ENCODE measurements at places on chromosomes 13 and 19.

DNA sequence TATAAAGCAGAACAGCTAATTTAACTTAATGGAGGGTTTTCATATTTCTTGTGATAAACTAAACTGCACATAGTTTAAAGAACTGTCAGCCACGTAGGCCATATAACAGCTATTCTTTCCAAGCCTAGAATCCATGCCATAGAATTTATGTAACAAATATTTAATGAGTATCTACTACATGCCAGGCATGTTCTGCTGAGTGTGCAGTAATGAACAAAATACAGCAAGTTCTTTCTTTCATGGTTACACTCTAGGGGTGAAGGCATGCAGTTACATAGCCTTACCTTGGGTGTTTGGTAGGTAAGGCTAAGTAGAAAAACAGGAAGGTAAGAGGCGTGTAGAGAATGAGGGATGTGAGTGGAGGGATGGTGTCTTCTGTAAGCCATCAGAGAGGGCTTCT is 4.6 kb downstream of the URI1 start:
- DNase-seq = no peak

DNA sequence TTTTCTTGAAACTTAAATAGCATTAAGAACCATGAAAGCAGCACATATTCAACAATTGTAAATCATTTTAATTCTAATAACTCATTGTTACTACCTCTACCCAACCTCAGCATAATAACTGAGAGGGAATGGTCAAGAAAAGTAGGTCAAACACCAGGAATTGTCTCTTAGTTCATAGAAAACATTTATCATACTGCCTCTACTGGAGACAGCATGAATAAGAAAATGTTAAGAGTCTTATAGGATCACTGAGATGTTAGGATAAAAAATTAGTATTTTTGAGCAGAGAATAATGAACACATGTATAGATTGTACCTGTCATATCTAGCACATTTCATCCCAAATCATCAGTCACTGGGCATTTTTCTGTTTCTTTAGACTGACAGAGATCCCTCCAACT is 515.3 kb downstream of the PCDH9 start:
- no peak for DNase-seq

GRCh38 chr13:28392896-28393505 is 101.9 kb downstream of the FLT1 start:
- no peak for DNase-seq

- no peak for DNase-seq
Observed at GRCh38 chr19:2097886-2098327, 1.2 kb downstream of the IZUMO4 start.

DNA sequence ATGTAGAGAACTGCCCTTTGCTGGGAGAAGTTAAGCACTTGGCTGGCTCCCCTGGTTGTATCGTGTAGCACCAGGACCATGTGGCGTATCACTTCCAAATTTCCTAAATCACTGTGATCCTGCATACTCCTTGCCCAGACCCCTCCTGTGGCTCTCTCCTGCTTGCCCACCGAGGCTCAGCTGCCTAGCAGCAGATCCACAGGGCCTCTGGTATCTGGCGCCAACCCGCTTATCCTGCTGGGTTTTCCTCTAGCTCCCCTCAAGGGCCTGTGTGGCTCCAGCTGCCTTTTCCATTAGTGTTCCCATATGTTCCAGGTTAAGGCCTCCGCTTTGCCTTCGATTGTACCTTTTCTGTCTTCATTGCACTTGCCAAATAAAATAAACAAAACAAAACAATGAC is 16.5 kb downstream of the LRCH1 start:
- DNase-seq = no peak

DNA sequence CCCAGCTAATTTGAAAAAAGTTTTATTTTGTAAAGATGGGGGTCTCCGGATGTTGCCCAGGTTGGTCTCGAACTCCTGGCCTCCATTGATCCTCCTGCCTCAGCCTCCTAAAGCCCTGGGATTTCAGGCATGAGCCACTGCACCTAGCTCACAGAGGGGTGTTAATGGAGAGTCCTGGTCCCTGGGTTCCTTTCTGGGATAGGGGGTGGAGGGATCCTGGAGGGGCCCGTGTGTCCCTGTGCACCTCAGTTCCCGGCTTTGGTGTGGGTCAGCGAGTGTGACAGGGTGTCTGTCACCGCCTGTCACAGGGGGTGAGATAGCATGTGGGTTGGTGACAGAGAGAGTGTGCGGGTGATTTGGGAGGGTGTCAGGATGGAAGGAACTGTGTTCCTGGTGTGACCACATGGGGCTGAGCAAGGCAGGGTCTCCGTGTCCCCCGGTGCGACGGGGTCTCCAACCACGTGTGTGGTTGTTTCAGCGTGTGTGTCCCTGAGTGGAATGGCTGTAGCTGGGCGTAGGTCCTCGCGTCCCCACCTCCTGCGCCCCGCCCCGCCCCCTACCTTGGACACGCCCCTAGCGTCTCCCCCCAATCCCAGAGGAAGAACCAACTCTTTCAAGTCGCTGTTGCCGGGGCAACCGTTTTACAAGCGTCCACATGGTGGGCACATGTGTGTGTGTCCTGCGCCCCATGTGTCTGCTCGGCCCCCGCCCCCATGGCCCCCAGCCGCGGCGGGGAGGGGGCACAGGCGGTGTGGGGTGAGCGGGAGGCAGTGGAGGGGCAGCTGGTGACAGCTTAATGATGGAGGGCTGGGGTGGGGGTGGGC is 2.9 kb upstream of the NRTN start:
- DNase-seq = no peak

GRCh38 chr19:14561249-14561648 is 10.6 kb downstream of the NDUFB7 start:
- DNase-seq = no peak

DNA sequence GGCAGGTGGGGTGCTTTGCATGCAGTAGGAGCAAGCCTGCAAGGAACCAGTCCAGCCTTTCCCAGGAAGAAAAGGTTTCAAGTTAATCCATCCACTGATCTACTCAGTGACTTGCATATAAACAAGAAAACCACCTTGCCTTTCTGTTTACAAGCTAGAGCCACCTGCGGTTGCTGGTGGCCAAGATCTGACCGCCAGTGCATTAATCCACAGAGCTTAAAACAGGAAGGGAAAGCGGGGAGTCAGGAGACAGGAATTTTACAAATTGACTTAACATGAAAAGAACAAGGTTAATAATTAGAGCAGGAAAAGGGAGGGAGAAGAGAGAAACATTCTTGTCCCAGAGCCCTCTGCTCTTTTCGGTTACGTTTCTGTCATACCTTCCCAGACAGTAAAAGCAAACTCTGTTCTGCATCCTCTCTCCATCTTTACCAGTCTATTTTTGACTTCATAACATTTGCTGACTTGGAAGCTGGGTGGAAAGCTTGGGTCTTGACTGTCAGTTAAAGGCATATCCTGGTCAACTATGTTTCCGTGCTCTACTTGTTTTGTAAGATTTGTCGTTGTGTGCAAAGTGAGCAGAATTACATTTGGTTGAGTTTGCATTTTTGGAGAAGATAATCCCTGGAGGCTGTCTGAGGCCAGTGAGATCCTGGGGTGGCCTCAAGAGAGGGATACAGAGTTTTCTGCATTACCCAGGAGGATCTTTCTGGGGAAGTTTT is 760.6 kb downstream of the EFNB2 start:
- DNase-seq = no peak

DNA sequence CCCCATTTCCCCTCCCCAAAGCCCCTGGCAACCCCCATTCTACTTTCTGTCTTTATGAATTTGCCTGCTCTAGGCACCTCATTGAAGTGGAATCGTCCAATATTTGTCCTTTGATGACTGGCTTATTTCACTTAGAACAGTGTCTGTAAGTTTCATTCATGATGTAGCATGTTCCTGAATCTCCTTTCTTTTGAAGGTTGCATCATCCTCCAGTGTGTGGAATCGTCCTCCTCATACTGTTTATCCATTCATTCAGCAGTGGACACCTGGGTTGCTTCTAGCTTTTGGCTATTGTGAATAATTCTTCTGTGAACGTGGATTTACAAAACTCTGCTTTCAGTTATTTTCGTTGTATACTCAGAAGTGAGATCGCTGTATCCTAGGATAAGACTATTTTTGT is 161.2 kb upstream of the RNF113B start:
- DNase-seq = no peak

DNA sequence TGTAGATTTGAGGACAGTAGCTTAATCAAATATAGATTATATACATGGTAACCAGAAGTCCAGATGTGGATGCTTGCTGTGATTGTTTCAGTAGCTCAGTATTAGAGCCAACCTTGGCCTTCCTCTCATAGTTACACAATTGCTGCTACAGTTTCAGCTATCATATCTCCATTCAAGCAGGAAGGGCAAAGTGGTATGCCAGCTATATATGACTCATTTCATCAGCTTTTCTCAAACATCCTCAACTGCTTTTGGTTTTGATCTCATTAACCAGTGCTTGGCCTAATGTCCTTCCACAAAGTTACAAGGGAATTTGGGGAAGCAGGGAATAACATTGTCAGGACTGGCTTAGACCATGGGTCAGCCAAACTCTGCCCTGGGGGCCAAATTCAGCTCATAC is 73.0 kb upstream of the MAB21L1 start:
- peak; percentile 86 for DNase-seq

Measured in fibroblast of gingiva (primary cell).